ENCODE measurements at places on chromosomes 3 and 15. TPM values are rescaled to one million over a fixed set of nuclear protein-coding genes. Genes with fewer than 3 reads are reported as not detected.

DNA sequence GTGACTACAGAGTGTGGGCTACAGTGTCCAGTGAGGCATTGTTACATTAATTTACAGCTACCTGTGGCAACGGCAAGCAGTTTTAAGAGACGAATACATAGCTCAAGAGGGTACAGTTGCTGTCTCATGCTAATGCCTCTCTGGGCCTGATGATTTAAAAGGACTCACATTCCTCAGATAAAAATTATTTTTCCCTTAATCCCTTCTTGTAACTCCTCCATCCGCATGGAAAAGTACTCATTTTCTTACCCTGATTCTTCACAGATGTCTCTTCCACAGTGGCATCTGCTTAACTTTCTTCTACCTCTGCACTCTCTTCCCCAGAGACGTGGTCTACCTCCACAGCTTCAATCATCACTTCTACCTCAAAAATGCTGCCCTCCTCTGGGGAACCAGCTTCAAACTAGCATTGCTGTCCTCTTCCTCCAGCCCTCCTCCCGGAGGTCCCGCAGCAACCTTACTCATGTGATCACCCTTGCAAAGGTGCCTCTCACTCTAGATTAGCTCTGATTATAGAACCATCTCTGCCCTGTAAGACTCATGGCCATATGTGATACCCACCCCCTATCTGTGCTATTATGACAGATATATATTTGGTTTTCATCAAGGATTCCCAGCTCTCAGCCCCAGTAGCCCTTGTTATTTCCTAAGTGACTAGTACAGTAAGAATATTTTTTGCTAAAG is 21.4 kb upstream of the ABHD17C start:
- no peak for DNase-seq

ABHD17C gene
- total RNA-seq: 5.6 TPM

RASGRP1 gene
- total RNA-seq: 0.09 TPM

DNA sequence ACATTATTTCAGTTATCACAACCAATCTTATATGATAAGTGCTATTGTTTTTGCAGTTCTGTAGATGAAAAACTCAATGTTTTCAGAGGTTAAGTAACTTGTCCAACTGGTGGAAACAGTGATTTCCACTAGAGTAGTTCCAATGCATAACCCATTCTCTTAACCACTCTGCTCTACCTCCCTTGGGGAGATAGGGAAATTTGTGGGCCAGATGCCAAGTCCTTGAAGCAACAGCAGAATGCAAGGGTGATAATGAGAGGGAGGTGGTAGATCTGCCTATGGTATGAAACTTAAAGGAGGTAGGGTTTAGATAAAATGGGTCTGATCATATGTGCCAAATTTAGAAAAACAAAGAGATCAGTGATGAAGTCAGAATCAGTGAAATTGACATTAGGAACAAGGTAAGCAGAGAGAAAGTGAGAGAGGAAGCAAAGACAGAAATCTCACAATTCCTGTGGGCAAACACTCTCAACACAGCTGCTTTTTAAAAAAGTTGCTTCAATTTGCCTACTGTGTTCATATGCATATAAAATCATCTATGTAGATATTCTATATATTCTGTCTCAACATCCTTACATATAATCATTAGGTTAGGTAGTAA is 50.5 kb upstream of the UBP1 start:
- peak; percentile 25 for DNase-seq

DNA sequence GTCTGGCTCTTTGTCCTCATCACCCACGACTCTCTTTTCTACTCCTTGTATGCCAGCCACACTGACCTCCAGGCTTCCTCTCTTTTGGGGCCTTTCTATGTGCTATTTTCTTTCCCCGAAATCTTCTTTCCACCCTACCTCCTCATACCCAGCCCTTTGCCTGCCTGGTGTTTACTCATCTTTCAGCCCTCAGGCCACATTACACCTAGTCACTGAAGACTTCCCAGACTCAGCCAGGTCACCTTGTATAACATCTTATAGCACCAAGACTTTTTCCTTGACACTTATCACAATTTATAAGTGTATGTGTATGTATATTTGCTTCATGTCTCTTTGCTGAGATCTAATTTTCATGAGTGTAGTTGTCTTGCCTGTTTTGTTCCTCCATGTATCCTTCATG is 396.4 kb downstream of the NLGN1 start:
- DNase-seq: no peak

GRCh38 chr15:32873284-32874114 is 155.7 kb downstream of the GREM1 start:
- DNase-seq: no peak

RGMA gene
- total RNA-seq: 6.1 TPM

POC1A gene
- total RNA-seq: 10.0 TPM

SOX14 gene
- not detected for total RNA-seq

DNA sequence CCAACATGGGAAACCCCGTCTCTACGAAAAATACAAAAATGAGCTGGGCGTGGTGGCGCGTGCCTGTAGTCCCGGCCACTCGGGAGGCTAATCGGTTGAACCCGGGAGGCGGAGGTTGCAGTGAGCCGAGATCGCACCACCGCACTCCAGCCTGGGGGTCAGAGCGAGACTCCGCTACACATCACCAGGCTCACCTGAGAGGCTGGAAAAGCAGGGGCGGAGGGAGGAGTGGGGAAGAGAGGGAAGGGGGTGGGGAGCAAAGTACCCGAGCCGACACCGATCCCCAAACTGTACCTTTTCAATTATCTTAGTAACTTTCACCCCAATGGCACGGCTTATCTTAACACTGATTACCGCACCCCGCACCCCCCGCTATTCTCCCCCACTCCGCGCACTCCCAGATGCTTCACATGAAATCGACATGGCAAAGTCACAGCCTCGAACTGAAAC is 46.4 kb upstream of the SYNM start:
- no peak for DNase-seq

- peak; percentile 9 for DNase-seq
Measured at GRCh38 chr15:56628893-56629532, 104.3 kb downstream of the ZNF280D start.

ATP8B4 gene
- 0.99 TPM for total RNA-seq

GRCh38 chr3:188854772-188855149 is 317.0 kb upstream of the TPRG1 start:
- peak; percentile 39 for DNase-seq

GRCh38 chr3:117695321-117695720 is 985.7 kb downstream of the TUSC7 start:
- peak; percentile 93 for DNase-seq

POTEB3 gene
- total RNA-seq: not detected

DNA sequence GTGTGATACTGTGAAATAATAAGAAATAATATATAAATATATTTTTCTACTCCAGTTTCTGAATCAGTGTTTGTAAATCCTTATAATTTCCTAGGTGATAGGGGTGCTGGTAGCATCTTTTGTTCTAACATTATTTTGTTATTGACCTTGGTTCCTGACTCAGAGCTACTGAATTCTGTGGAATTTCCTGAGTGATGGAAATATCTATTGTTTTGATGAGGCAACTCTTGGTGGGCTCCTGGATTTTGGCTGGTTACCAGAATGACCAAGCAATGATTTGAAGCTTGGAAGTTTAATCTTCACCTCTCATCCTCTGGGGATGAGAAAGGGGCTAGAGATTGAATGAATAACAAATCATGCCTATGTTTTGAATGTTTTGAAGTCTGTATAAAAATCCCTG is 377.3 kb downstream of the LPP start:
- DNase-seq: peak; percentile 78

SLC22A14 gene
- not detected for total RNA-seq

DNA sequence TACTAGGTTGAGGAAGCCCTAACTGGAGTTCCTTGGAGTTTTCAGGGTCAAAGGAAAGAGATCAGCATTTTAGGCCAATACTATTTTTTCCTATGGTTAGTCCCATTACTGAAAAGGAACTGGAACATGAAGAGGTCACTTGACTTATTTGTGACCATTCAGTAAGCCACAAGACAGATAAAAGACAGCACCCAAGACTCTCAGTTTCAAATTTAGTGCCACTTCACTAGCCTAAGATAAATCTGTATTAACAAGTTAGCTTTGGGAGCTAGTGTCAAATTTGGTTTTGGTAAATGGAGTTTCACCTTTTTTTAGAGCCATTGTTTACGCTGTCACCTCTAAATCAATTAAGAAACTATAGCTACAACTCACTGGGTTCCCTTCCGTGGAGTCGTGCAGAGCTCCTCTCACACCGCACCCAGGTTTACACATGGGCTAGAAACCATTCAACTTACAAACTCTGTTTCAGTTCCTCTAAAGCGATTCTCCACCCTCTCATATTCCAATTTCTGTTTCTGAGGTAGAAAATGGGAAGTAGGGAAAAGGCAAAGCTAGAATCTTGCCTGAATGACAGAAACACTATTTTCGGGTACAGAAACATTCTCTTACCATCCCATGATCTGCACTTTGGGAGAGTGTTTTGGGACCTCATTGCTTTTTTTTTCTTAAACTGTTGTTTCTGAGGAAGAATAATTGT is 14.4 kb downstream of the CCDC32 start:
- no peak for DNase-seq

DNA sequence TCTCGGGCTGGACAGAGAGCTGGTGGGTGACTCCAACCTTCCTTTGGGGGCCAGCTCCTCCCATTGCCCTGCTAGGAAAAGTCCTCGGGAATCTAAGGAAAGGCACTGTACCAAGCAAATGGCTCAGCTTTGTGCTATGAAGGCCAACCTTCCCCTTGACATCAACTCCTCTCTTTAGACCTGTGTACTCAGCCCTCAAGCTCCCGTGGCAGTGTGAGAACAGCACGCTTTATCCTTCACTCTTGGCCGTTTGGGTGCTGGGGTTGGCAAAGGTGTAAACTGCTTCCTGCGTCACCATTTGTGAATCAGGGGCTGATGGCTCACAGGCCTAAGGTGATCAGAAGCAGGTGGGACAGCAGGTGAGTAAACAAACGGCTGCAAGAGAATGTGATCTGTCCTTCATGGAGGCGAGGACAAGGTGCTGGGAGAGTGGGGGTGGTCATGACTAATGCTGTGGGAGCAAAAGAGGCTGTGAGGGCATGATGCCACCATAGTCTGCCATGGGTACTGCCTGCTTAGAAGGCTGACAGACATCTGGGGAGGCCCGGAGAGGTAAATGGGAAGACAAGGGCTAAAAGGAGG is 165.2 kb upstream of the TPM1 start:
- DNase-seq: no peak

- no peak for DNase-seq
Measured at GRCh38 chr3:49263159-49263889, 13.7 kb downstream of the C3orf62 start.

LRRN1 gene
- total RNA-seq: 1.7 TPM

LYZL4 gene
- total RNA-seq: not detected

DNA sequence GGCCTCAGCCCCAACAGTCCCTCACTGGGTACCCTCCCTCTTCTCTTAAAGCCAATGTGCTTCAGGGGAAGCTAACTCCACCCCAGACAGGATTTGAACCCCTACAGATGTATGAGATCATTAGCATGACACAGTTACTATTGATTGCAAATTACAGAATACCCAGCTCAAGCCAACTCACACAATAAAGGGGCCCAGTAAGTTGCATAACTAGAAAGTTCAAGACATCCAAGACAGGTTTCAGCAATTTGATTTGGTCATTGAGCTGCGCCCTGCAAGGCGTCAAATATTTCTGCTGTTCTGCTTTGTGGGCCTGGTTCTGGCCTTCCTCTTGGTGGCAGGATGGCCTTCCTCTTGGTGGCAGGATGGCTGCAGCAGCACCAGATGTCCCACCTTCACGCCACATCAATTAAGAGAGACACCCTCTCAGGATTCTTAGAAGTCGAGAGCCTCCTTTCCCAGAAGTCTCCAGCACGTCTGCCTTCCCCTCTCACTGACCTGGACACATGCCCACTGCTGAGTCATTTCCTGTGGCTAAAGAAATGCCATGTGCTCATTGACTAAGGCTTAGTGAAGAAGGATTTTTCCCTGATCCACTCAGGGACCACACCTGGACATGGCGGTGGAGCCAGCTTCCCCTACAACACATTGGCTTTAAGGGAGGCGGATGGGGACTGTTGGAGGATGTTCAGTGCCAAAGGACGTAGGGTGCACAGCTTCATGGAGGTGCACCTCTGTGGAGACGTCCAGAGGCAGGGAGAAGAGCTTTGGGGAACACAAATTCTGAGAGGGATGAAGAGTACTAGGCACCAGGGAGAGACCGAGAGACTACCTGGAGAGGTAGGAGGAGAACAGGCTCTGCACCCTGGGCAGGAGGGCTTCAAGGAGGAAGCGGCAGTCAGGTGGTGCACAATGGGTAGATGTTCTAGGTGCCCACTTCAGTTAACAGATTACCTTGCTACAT is 49.1 kb downstream of the DNASE1L3 start:
- DNase-seq: peak; percentile 93

IQCH gene
- 0.74 TPM for total RNA-seq

TM4SF18 gene
- 1.3 TPM for total RNA-seq

CCDC13 gene
- total RNA-seq: 8.6 TPM

DNA sequence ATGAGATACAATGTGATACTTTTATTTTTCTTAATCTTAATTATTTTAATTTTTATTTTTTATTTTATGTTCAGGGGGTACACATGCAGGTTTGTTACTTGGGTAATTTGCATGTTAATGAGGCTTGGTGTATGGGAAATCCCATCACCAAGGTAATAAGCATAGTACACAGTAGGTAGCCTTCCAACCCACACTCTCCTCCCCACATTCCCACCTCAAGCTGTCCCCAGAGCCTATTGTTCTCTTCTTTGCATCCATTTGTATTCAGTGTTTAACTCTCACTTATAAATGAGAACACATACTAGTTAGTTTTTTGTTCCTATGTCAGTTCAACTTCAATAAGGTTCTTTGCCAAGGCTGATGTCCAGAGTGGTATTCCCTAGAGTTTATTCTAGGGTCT is 1375.4 kb downstream of the NSUN3 start:
- DNase-seq: no peak

NRROS gene
- 2.9 TPM for total RNA-seq

GRCh38 chr3:63940389-63940757 is 28.2 kb upstream of the SCAANT1 start:
- peak; percentile 80 for DNase-seq

GRCh38 chr3:120766576-120766975 is 24.0 kb downstream of the GTF2E1 start:
- no peak for DNase-seq

DNA sequence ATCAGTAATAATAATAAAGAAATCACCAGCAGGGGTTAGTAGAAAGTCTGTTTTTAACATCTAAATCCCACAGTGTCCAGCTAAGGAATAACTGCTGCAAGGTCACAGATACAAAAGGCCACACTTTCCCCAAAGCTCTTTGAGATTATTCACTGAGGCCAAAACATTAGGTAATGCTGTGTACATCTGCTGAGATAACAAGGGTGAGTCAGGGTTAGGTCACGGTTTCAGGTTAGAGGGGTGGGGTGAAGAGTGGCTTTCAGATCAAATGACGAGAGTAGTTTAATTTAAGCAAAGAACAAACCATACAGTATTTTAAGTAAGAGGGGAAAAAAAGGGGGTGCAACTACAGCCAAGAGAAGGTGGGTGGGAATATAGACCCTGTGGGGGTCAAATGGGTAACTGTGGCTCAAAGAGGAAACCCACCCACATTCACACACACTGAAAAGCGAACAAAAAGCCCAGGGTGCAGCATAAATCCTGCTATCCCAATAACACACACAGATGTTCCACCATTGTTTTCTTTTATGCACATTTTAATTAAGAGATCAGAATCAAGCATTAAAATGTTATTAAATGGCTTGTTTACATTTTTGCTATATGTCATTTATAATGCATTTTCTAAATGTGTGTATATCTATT is 412.9 kb downstream of the TIGIT start:
- DNase-seq: peak; percentile 58
